ENCODE measurements at places on chromosomes 6 and 20.

- DNase-seq, result no peak
Measured at GRCh38 chr6:52573295-52573694, 3.6 kb downstream of the TRAM2 start.

GRCh38 chr6:54992789-54993188 lies 146.2 kb downstream of the FAM83B start:
- DNase-seq, result no peak

DNA sequence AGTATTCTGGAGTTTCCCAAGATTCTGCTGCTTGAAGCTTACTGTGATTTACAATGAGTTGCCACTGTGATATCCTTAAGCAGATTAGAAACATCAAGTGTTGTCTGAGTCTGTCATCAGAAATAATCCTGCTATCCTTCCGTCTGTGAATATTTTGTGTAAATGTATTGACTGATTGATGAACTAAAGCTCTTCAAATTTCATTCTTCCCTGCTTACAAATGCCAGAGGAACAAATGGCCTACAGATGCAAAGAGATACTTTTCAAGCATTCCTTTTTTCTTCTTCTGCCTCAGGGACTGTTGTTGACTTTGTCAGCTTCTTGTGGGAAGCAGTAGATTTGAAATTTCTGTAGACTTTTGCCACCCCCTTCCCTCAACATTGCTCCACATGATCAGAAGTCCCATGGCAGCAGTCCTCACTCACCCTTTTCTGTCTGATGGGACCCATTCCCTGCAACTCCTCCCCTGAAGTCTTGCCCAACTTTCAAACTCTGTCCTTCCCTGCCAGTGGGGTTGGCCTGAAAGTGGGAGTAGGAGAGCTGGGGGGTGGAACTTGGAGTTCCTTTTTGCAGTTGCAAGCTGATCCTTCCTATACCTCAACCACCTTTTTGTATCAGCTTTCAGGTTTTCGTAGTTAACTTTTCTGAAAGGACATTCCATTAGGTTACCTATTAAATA lies 38.5 kb upstream of the MLIP start:
- no peak for DNase-seq

DNA sequence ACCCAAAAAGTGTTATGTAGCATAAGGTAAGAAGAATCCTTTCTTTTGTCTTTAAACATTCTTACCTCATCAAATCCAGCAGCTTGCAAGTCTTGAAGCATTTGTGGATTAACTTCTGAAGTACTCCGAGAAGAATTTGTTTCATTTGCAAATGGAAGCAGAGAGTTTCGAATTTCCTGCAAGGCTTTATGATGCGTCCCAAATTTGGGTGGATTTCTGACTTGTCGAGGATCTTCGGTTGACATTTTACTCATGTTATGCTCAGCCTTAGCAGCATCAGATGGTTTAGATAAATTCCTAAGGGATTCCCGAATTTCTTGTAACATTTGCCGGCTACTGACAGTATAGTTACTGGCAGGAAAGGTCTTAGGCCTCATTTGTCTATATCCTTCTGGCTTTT lies 16.2 kb downstream of the LATS1 start:
- DNase-seq, result no peak

GRCh38 chr6:104214901-104215300 lies 644.8 kb downstream of the HACE1 start:
- DNase-seq, result no peak

GRCh38 chr6:108608453-108609275 lies 47.9 kb downstream of the FOXO3 start:
- no peak for DNase-seq

- DNase-seq, result no peak
Measured at GRCh38 chr20:11387189-11387754, 530.4 kb upstream of the BTBD3 start.

GRCh38 chr6:122153557-122153956 lies 245.9 kb upstream of the HSF2 start:
- no peak for DNase-seq

DNA sequence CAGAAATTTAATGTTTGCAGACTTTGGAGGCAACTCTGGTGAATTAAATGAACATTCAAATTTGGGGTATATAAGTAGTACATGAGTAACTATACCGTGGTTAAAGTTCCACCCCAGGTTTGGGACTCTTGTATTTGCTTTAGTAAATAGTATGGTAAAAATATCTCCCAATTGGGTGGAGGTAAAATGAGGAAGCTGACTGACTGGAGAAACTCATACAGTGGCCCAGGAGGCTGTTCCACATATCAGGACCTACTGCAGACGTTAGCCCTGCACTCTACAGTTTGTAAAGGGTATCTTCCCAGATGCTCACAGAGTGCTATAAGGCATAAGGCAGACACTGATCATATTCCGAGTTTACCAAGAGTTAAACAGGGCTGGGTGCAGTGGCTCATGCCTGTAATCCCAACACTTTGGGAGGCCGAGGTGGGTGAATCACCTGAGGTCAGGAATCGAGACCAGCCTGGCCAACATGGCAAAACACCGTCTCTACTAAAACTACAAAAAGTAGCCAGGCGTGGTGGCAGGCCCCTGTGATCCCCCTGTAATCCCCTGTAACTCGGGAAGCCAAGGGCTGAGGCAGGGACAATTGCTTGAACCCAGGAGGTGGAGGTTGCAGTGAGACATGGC lies 53.7 kb downstream of the CPXM1 start:
- no peak for DNase-seq
